Mammary epithelial cell (primary cell): ENCODE measurements at places on chromosomes 6 and 20. TPM values are rescaled to one million over a fixed set of nuclear protein-coding genes. Genes with fewer than 3 reads are reported as not detected.

Gene SPEF1
- total RNA-seq: 0.21 and 0.26 TPM in 2 replicates

Gene FAM162B
- not detected in 2 replicates for total RNA-seq

Gene GRM1
- not detected in 2 replicates for total RNA-seq

Gene HTR1E
- total RNA-seq: not detected

Gene RSPH3
- total RNA-seq: 15.6 and 18.9 TPM in 2 replicates

Gene SAMD3
- total RNA-seq: not detected in 2 replicates

Gene CENPW
- 34.4 and 42.0 TPM in 2 replicates for total RNA-seq

Gene KCNG1
- 43.9 and 67.1 TPM in 2 replicates for total RNA-seq

Gene ANGPT4
- total RNA-seq: 0.07 TPM in 1 of 2 replicates, not detected in the other

Gene ZSCAN23
- total RNA-seq: 3.6 and 4.2 TPM in 2 replicates

Gene ARMC2
- total RNA-seq: 1.5 TPM

Gene CTAGE9
- total RNA-seq: not detected

Gene TREML1
- total RNA-seq: 1.0 and 2.1 TPM in 2 replicates

Gene ZFP57
- total RNA-seq: 30.8 TPM

Gene NMBR
- total RNA-seq: not detected

Gene PTCHD4
- 1.3 and 2.5 TPM in 2 replicates for total RNA-seq

Gene FRS3
- 1.3 TPM for total RNA-seq

Gene CAGE1
- 0.14 TPM in 1 of 2 replicates, not detected in the other for total RNA-seq

Gene CD40
- total RNA-seq: 3.2 TPM

Gene PNLDC1
- total RNA-seq: 0.33 TPM

Gene HLA-DPA1
- total RNA-seq: not detected in 2 replicates

Gene TRIM40
- not detected for total RNA-seq

Gene OR12D3
- not detected for total RNA-seq

Gene SPATA25
- total RNA-seq: 0.99 and 1.1 TPM in 2 replicates

Gene SIRT5
- 12.4 and 13.0 TPM in 2 replicates for total RNA-seq

Gene EPPIN
- not detected for total RNA-seq

Gene TMEM74B
- 1.6 and 1.9 TPM in 2 replicates for total RNA-seq

Gene TCP11
- total RNA-seq: not detected

Gene XKR7
- total RNA-seq: not detected in 2 replicates

Gene MUC22
- total RNA-seq: not detected in 2 replicates

Gene MUCL3
- total RNA-seq: not detected in 2 replicates

Gene STMND1
- total RNA-seq: not detected in 2 replicates

Gene TRPC4AP
- 89.0 TPM for total RNA-seq

Gene GMPR
- total RNA-seq: 0.45 and 0.51 TPM in 2 replicates

Gene TAAR5
- not detected in 2 replicates for total RNA-seq

Gene HLA-DPB1
- total RNA-seq: 9.2 TPM

Gene CCDC170
- not detected for total RNA-seq

Gene SLC2A10
- total RNA-seq: 0.11 and 0.40 TPM in 2 replicates

Gene ZNF217
- total RNA-seq: 30.8 TPM

Gene LSM2
- 41.3 and 55.0 TPM in 2 replicates for total RNA-seq

Gene PRIM2
- total RNA-seq: 10.8 TPM

Gene DEFB115
- not detected for total RNA-seq

Gene GTPBP2
- total RNA-seq: 130 and 302 TPM in 2 replicates

Gene EXOC2
- 31.3 TPM for total RNA-seq

Gene HM13
- total RNA-seq: 184 and 194 TPM in 2 replicates

Gene CHRNA4
- not detected in 2 replicates for total RNA-seq

Gene BNIP5
- not detected in 2 replicates for total RNA-seq

Gene HUS1B
- total RNA-seq: 1.5 TPM

Gene HSPA1L
- 0.83 TPM for total RNA-seq

Gene KIF25
- total RNA-seq: not detected

Gene PGC
- not detected in 2 replicates for total RNA-seq

Gene CNR1
- not detected for total RNA-seq

Gene PROKR2
- total RNA-seq: not detected

Gene ID4
- 32.5 TPM for total RNA-seq
